ENCODE measurements at places on chromosomes 5 and 9.

DNA sequence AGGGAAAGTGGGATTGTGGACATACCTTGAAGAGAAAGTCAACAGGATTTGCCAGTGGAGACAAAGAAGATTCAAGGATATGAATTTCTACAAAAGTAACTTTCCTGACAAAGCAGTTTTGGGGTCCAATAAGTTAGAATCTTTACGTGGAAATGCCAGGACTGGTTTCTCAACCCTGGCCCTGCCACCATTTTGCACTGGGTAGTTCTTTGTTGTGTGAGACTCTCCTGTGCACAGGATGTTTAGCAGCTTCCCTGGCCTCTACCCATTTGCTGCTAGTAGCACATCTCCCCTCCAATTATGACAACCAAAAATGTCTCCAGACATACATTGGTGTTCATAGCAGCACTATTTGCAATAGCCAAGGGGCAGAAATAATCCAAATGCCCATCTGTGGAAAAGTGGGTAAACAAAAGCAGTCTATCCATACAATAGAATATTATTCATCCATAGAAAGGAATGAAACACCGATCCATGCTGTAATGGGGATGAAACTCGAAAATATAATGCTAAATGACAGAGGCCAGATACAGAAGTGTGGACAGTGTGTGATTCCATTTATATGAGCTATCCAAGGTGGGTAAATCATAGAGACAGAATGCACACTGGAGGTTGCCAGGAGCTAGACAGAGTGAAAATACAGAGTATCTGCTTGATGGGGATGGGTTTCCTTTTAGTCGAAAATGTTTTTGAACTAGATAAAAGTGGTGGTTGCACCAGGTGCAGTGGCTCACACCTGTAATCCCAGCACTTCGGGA lies 91.4 kb downstream of the NSUN2 start:
- DNase-seq: no peak

DNA sequence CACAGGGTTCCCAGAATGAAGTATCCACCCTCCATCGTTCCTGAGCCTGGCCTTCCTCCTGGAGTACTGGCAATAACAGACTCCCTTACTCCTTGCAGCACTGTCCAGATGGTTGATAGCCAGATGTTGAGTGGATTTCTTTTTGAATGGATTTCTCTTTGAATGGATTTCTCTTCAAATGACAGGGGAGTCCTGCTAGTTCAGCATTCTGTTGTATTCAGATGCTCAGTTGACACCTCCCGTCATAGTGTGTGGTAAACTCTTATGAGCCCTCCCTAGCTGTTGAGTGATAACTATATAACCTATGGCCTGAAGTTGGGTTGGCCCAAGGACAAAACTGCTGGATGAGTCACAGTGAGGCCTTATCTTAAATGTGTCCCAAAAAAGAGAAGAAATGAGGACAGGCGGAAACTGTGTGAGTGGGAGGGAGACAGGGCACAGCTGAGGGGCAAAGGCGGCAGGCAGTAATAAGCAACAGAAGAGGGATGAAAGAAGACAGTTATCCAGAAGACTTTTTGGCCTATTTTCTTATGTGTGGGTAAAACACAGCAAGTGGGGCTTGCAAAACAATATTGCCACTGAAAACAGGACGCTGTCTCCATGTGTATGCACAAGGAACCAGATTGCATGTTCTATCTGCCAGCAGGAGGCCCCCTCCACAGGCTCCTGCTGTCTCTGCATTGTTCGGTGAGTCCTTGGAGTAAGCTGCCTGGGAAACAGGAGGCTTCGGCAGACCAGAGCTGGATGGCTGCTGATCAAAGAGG lies 209.5 kb upstream of the S1PR3 start:
- DNase-seq: peak; percentile 15

GRCh38 chr5:122200865-122201264 lies 71.5 kb downstream of the ZNF474 start:
- no peak for DNase-seq

DNA sequence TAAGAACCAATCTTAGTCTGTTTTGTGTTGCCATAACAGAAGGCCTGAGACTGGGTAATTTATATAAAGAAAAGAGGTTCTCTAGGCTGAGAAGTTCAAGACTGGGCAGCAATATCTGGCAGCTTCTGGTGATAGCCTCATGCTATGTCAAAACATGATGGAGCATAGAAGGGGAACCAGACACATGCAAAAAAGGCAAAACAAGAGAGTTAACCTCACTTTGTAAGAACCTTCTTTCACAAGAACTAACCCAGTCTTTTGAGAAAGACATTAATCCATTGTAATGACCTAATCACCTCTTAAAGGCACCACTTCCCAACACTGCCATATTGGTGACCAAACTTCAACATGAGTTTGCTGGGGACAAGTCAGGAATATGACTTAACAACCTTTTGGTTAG lies 37.3 kb downstream of the FSD1L start:
- DNase-seq: no peak

- peak; percentile 65 for DNase-seq
These were observed 8.1 kb downstream of the ARL15 start for GRCh38 chr5:54302267-54302687.

DNA sequence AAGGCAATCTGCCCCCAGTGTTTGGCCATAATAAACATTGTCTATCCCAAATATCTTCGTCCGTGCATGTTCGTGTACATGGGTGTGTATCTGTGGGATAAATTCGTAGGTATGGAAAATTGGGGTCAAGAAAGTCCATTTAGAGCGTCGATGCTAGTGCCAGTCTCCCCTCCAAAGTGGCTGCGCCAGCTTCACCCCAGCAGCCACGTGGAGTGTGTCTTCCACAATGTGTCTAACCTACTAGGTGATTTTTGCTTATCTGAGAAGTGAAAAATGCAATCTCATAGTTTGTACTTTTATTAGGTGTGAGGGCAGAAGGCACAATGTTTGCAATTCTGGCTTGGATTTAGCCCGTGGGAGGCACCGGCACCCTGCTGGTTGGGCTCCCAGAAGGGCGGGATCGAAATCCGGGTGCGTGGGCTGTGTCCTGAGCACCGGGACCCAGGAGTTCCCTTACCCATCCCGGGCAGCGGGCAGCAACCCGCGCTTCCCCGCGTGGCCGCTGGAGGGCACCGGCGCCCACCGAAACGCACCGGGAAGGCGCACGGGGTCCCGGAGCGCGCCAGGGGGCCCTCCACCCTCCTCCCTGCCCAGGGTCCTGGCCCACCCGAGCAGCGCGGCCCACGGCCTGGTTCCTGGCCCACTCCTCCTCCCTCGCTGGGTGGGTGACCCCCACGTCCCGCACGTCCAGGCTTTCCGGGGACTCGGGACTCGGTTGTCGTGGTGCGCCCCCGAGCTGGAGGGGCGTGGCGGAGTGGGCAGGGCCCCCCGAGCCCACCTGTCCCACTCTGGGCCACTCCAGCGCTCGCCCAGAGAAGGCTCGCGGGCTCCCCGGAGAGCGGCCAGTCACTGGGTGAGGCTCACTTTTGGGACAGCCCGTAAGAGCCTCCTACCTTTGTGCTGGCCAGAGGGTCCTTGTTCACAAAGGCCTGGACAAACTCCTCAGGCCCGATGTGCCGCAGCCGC lies 55.4 kb upstream of the RNF130 start:
- DNase-seq: peak; percentile 47

- no peak for DNase-seq
These were observed 71.9 kb upstream of the LARP1 start for GRCh38 chr5:154683101-154683880.

- DNase-seq: no peak
These were observed 25.6 kb downstream of the TGFBI start for GRCh38 chr5:136054142-136055019.

GRCh38 chr9:81894891-81895290 lies 33.3 kb upstream of the SPATA31D4 start:
- DNase-seq: no peak

DNA sequence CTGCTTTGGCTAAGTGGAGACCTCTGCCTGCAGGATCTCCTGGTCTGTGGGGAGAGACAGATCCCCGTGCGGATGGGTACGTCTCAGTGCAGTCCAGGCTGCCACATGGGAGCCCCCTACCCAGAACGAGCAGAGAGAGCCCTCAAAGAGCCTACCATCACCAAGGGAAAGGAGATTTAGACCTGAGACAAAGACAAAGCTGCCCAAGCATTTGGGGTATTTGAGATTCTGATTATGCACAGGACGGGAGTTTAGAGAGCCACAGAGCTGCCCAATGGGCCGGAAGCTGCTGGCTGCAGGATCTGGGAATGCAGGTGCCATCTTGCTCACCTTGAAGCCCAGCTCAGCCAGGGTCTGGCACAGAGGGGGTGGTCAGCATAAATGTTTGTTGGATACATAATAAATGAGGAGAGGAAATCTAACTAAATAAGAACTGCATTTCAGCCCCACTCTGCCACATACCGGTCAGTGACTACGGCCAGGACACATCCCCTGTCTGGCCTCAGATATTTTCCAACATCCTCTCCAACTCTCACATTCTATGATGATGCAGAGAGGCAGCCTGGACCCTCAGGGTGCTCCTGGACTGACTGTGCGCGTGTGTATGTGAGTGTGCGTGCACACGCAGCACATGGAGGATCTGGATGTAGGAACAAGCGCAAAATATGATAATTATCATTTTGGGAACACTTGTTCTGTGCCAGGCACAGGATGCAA lies 157.8 kb downstream of the FGF18 start:
- no peak for DNase-seq

GRCh38 chr5:14783691-14784090 lies 87.9 kb downstream of the ANKH start:
- DNase-seq: no peak

DNA sequence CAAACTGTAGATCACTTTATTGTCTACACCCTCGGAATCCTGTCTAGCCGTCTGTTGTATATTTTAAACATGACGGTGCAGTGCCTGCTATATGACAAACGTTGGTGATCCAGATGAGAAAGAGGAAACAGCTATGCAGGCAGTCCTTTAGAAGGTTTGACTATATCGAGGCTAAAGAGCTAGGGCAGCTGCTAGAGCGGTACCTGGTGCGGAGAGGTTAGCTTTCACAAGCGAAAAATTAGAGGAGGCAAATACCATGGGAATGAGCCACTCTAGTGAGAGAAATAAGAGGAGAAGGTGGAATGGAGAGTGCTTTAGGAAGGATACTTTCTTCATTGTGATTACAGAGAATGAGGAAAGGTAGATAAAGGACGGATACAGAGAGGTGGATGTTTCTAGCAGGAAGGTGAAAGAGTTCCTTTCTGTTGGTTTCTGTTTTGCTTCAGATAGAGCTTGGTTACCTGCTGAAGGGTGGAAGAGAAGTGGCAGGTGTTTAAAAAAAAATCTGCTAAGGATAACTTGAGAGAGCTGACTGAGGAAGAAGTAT lies 959 bp upstream of the FBXL17 start:
- DNase-seq: peak; percentile 64

DNA sequence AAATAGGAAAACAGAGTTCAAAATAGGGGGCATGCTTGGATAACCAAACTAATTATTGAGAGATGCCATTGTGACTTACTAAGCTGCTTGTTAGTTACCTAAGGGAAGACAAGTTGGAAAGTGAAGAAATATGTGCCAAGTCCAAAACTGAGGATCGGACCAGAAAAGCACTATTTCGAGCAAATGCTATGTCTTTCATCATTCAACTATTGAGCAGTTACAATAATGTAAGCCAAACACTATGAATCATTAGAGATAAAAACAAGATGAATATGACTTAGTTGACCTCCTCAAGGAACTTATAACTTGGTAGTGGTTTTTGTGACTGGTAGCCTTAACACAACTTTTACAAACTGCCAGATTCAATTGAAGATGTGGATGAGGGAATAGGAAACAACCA lies 240.6 kb upstream of the MPDZ start:
- DNase-seq: no peak

- DNase-seq: peak; percentile 53
These were observed 731 bp downstream of the PRR16 start for GRCh38 chr5:120464627-120465435.

DNA sequence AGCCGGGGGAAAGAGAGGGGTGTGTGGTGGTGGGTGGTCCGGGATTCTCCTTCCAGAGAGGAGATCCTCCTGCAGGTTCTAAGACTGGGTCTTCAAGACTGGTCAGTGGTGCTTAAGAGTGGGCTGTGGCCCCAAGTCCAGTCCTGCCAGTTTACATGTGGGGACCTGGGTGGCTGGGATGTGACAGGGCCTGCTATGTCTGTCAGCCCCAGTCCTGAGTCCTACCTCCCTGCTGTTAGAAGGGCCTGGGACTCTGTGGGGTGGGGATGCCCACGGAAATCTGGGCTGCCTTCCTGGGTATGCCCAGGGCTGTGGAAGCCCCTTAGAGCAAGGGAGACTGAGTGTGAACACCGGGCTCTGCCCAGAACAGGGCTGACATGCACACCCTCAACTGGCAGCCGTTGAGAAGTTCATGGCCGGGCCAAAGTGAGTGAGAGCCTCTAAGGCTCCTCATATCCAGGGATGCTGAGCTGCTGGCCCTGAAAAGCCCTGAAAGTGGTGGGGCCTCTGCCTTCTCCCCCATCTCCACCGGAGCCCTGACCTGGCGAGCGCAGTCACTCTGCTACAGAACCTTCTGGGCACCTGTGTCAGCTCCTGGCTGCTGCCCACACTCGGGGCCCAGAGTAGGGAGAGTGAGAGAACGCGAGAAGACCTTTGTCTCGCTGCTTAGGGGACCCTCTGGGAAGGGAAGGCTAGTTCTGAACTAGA lies 1.7 kb downstream of the PHF2 start:
- peak; percentile 41 for DNase-seq
